M059J (cell line): ENCODE measurements at places on chromosomes 11 and 22.

DNA sequence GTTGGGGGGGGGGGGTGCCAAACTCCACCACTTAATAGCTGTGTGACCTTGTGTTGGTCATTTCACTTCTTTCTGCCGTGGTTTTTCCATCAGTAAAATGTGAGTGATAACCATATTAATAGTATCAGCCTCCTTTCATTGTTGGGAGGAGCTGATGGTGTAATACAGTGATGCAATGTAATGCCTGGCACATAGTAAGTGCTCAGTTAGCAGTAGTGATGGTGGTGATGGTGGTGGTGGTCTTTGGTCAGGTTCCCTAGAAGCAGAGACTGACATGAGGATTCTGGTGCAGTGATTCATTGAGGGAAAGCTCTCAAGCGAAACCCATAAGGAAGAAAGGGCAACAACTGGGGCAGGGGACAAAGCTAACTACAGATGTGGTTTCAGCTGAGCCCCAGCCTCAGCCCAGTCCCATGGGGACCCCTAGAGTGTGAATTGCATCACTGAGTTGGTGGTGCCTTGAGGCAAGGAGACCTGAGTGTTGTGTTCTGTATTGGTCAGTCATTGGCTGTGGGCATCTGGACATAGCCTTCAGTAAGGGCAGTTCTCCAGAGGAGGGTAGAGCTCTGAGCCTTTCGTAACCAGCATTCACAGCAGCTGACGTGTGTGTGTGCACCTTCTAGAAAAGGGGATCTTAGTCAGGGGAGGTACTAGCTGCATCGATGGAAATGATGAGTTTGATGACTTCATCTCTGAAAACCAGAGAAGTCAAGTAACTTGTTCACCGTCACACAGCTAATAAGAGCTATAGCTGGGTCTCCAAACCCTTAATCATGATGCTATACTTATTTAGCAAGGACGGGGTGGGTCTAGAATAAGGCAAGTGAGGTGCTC is 93.6 kb upstream of the CRYBB3 start:
- no peak for DNase-seq

- no peak for DNase-seq
Observed at GRCh38 chr11:32332990-32333319, 102.4 kb downstream of the WT1 start.

DNA sequence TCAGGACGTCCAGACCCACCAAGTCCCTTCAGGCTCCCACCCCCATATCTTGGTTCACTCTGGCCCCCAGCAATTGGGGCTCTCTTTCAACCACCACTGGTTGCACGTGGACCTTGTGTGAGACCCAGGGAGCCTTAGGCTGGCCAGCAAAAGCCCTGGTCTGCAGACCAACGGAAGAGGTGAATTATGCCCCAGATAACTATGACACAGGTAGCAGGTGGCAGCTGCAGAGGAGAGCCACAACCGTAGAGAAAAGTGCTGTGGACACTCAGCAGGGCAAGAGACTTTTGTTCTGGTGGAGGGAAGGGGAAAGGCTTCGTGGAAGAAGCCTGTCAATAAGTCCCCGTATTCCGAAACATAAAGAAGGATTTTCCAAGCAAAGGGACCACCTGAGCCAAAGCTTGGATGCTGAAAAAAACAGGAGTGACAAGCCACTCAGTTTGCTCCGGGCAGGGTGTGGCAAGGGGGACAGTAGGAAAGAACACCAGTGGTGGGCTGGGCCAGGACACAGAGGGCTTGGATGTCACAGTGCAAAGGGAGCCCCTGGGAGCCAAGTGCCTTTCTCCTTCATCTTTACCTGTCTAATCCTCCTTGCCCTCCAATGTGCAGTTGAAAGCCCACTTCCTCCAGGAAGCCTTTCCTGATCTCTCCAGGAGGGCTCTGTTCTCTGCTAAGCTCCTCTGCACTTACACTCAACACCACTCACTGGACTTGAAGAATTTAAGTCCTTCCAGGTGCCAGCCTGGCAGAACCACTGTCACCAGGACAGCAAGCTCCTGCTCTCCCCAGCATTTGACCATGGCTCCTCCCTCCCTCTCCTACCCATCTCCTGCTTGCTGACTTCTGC is 264.7 kb downstream of the BUD13 start:
- no peak for DNase-seq

GRCh38 chr11:110873975-110874374 is 161.7 kb upstream of the ARHGAP20 start:
- DNase-seq: no peak

DNA sequence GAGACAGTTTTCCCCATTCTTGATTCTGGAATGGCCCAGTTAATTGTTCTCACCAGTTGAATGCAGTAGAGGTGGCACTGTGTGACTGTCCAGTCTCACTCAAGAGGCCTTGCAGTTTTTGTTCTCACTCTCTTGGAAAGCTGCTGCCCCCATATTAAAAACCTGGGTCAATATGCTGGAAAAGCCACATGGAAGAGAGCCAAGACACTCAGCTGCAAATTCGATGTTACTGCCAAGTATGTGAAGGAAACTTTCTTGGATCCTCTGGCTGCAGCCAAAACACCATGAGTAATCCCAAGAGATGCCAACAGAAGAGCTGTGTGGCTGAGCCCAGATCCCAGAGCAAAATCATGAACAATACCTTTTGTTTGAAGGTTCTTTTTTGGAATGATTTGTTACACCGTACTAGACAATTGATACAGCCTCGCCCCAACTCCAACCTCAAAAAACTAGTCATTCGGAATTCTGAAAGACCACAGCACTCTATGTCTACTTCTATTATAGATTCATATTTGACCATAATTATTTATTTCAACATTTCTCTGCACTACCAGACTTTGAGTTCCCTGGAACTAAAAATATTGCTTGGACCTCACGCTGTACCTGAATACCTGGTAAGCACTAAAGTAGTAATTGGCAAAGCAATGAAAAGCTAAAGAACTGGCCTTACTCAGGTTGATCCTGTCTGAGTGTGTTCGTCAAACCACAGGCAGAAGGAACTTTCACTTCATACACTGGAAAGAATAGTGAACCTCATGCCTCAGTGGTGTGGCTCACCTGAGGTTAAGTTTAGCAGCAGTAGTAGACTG is 378.8 kb downstream of the ETS1 start:
- peak; percentile 97 for DNase-seq

GRCh38 chr11:17846852-17847453 is 112.4 kb downstream of the KCNC1 start:
- DNase-seq: peak; percentile 38
